ENCODE measurements at places on chromosomes 1 and 21.
A peak's percentile ranks its signal among the peaks of the same experiment; 100 is the strongest.

DNA sequence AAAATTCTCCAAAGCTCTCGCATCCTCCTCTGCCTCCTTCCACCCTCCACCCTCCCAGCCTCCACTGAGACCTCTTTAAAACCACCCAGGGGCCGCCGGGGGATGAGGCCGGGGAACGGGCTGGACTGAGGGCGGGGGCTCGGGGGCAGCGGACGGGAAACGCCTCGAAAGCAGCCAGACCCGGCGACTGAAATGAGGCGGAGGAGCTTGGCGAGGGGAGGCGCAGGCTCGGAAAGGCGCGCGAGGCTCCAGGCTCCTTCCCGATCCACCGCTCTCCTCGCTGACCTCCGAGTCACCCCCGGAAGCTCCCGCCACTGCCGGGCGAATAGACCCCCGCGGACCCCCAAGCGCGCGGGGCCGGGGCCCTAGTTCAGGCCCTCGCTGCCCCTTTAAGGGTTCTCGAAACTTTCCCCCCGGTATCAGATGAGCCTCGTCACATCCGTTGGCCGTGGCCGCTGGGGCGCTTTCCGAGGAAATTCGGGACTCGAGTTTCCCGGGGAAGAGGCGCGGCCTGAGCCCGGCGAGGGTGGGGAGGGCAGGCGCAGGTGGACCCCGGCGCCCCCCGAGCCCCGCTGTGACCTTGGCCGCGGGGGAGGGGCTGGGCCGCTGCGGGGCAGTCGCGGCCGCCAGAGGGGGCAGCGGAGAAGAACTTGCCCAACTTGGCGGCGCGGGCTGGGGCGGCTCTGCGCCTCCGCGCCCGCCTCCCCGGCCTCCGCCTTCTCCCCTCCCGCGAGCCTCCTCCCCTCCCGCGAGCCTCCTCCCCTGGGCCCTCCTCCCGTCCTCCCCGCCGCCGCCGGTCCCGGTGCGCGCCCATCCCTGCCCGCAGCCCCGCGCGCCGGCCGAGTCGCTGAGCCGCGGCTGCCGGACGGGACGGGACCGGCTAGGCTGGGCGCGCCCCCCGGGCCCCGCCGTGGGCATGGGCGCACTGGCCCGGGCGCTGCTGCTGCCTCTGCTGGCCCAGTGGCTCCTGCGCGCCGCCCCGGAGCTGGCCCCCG lies at the start of gene BACE2:
Gene BACE2 (plus strand): TSS at position 813 of the 995 bp plus-strand sequence. CDS start 104 bp downstream, at position 917.
- DNase-seq: peak; percentile 55

DNA sequence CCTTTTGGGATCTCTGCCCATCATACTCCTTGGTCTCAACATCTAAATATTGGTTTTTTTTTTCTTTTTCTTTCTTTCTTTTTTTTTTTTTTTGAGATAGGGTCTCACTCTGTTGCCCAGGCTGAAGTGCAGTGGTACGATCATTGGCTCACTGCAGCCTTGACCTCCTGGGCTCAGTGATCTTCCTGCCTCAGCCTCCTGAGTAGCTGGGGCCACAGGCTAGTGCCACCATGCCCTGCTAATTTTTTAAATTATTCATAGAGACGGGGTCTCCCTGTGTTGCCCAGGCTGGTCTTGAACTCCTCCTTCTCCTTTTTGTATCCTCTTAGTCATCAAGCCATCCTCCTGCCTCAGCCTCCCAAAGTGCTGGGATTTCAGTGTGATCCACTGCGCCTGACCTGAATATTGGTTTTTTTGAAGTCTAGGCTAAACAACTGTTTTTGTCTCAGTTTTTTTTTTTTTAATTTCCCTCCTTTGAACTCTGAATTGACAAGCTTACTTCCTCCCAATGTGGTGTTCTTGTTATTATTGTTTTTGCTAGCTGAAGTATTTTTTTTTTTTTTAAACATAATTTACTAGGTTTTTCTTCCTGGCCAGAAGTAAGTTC lies 30.9 kb downstream of the MAPKAPK2 start:
- no peak for DNase-seq

- DNase-seq: peak; percentile 50
These were observed 22.9 kb upstream of the DISC1 start for GRCh38 chr1:231603598-231604275.

DNA sequence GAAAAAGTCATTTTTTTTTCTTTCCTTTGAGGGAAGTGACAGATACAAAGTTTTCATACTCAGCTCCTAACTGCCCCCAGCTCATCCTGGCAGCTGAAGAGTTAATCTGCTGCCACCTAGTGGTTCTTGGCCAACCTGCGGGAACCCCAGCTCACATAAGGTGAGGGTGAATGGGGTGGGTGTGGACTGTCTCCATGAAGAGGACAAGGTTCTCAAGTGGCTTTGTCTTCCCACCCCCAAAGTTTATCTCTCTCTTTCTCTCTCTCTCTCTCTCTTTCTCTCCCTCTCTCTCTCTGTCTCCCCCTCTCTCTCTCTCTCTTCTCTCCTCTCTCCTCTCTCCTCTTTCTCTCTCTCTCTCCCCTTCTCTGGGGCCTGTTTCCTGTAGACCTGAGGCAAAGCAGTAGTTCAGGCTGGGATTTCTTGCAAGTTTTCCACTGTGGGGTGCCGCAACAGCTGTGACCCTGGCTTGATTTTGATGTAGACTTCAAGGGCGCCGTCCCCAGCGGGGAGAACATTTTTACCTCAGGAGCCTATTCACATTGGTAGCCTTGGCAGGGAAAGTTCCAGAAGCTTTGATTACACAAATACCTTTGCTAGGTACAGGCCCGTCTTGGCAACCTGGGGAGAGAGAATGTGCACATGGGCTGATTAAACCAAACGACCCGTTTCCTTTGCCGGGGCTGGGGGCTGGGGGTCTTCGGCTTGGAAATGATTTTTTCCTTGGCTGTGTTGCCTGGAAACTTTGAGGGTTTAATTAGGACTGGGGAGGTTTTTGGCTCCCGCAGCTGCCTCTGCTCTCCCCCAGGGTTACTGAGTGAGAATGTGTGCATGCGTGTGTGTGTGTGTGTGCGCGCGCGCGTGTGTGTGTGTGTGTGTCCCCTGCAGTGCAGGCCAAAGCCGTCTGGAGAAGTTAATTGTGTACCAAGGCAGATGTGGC lies 135.9 kb downstream of the TM2D1 start:
- DNase-seq: peak; percentile 59

DNA sequence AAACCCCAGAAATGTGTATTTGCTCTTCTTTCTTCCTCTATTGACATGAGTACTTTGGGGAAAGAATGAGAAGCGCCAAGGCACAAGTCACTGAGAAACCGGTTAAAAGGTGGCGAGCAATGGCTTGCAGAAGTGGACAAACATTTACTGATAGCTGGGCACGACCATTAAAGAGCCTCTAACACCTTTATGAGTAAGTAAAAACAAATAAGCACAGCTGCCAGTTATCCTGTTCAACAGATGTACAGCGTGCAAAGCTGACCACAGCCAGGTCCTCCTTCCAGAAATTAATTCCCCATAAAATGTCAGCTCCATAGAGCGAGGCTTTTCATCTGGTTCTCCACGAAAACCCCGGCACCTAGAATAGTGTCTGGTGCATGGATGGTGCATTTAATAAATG lies 72.7 kb downstream of the CAPZB start:
- no peak for DNase-seq

DNA sequence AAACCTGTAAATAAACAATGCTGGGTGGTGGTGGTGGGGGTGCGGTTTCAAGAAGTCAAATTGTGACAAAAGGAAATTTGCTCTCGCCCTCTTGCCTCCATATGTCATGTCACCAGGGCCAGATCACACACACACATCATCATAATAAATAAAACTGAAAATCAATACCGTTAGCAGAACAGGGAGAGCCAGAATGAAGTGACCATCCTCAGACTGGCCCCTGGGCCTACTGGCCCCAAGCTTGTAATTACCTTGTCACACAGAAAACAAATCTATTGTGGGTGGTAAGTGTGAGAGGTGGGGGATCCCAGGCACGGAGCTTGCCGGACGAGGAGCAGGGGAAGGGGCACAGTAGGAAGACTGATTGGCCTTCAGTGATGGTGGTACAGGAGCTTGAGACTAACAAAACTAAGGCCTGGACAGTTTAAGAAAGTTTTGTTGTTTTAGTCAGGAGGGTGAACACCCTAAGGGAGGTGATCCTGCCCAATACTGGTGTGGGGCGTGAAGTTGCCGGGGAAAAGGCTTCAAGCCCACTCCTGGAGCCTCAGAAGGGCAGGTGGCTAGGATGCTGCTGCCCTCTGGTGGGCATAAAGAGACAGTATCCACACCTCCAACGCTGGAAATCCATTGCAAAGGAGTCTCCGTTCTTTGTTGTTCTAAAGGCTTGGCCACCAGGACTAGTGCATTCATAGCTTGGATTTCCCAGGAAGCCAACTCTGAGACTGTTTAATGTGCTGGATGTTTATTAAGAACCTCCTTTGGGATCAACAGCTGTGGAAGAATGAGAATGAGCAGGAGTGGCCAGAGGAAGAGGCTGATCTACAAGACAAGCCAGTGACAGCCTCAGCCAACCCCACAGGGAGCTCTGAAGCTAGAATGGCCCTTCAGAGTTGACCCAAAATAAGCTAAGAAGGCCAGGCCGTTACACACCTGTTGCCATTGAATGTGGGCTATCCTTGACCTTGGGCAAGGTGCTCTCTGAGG lies 8.1 kb upstream of the C1orf216 start:
- DNase-seq: peak; percentile 46

GRCh38 chr21:44596068-44596725 lies 3.9 kb upstream of the KRTAP10-6 start:
- DNase-seq: peak; percentile 48

DNA sequence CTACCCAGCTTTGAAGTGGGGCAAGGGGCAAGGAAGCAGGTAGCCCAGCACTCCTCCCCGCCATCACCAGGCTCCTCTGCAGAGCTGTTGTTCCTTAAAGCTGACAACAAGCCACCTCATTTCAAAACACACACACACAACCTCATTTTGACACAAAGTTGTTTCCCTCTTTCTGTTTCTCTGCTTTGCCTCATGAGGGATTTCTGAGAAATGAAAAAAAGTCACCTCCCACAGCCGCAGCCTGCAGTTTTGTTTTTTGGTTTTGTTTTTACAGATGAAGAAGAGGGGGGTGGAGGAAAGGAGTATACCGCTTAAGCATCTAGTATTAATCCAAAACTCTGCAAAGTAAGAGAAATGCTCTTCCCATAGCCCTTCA lies 12.1 kb downstream of the MCL1 start:
- no peak for DNase-seq

DNA sequence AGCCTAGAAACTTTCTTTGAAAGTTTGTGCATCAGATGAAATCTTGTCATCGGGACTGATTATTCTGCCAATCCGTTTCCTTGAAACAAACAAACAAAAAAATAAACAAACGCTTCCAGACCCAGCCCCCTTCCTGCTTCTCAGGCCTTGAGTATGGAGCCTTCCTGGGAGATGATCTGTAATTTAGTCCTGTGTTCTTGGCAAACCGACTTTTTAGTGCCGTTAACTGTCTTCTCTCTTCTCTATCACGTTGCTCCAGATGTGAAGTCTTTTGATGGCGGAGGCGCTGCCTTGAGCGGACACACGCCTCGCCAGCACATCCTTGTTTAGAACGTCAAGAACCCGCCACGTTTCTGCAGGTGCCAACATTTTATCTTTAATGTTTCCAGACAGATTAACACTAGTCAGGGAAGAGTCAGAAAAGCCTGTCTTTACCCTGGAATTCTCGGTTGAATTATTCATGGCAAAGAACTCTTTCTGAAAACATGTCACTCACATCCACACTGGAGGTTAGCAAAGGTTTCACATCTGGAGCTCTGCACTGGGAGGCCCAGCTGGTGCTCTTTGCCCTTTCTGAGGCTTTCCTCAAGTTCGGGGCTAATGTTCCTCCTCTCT lies 265.7 kb upstream of the C1orf174 start:
- no peak for DNase-seq

- no peak for DNase-seq
These were observed 95.6 kb downstream of the ZNF281 start for GRCh38 chr1:200314085-200314750.

- DNase-seq: no peak
These were observed 31.9 kb downstream of the NSL1 start for GRCh38 chr1:212759683-212760082.

DNA sequence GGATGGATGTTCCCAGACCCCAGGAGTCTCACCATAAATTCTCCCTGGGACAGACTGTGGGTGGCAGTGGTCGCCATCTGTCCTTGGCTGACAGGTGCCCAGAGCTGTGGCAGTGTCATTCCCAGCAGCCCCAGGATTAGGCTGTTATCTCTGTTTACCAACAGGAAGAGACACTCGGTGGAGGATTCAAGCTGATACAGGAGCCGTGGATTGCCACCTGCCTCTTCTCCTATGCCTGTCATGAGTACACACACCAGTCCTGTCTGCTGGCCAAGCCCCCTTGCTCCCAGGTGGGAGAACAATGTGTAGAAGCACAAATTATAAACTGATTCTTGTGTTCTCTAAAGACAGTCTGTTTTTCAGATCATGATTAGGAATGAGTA lies 152.6 kb downstream of the ETS2 start:
- DNase-seq: no peak

- no peak for DNase-seq
These were observed 111.8 kb downstream of the MRPS6 start for GRCh38 chr21:34185026-34185750.

DNA sequence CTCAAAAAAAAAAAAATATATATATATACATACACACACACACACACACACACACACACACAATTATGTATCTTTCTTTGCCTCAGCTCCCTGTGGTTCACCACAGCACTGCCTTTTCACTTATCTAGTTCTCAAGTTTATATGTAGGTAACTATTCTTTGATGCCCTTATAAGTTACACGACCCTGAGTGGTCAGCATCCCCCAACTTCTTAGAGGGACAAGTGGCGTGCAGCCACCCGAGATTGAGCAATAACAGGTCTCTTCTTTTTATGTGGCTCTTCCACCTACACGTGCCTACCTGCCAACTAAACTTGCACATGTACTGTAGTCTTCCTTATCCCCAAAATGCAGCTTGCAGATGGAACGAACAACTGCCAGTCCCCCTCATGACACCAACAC lies 120.8 kb downstream of the GABPA start:
- DNase-seq: no peak

DNA sequence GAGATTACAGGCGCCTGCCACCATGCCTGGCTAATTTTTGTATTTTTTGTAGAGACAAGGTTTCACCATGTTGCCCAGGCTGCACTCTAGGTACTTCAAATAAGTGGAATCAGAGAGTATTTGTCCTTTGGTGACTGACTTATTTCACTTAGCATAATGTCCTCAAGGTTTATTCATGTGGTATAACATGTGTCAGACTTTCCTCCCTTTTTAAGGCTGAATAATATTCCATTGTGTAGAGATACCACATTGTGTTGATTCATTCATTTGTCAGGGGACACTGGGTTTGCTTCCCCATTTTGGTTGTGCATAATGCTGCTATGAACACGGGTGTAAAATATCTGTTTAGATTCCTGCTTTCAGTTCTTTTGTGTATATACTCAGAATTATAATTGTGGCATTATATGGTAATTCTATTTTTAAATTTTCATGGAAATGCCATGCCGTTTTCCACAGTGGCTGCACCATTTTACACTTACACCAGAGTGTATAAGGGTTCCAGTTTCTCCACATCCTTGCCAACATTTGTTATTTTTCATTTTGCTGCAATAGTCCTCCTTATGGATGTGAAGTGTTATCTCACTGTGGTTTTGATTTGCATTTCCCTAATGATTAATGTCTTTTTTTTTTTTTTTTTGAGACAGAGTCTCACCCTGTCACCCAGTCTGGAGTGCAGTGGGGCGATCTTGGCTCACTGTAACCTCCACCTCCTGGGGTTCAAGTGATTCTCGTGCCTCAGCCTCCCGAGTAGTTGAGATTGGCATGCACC lies 35.1 kb downstream of the IL6R start:
- no peak for DNase-seq

- no peak for DNase-seq
These were observed 28.4 kb downstream of the PARK7 start for GRCh38 chr1:7989762-7990428.
